ENCODE measurements at places on chromosomes 2 and 18.

DNA sequence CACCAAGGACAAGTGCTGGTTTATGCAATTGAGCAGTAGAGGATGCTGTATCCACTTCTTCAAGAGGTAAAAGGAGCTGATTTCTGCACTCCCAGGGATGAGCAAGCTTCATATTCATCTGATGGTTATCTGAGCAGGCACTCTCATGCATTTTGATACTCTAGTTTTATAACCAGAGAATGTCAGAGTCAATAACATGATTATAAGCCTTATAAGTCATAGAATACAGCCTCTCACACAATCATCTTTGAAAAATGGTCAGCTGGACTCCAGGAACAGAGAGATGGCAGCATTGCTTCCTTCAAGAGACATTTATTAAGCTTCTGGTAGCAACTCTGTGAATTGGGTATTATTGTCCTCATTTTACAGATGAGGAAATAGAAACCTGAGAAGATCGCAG is 167.1 kb downstream of the SLC8A1 start:
- no peak for DNase-seq

DNA sequence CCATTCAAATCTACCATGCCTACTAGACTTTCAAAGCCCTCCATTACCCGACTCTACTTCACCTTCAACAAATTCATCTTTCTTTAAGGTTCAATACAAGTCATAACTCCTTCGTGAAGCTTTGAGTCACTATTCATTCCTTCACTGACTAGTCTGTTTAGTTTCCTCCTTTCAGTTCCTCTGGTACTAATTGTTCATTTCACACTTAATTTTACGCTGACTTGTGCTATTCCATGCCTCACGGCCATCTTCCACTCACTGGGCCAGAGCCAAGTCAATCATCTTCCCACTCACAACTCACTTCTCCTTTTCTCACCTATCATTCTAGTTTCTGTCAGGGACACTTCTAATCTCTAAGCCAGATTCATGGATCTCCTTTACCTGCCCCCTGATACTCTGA is 136.2 kb downstream of the MTX2 start:
- DNase-seq, result no peak

DNA sequence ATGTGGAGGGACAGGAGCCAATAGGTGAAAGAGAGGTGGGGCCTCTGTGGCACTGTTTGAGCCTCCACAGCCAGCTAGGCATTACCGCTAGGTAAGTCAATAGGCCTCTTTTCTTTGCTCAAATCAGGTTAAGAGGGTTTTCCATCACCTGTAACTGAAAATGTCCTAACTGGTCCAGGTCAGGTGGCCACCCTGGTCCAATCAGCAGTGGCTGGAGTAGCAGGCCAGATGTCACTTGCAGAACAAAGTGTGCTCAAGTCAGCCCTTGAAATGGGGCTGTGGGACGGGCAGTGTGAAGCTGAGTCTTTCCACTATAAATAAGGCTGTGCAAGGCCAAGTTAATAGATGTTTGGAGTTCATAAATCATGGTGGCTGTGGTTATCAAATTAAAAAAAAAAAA is 20.9 kb downstream of the FBXO36 start:
- no peak for DNase-seq

GRCh38 chr18:31371989-31372388 is 4.6 kb upstream of the DSG4 start:
- DNase-seq, result no peak

GRCh38 chr18:21747268-21747667 is 6.7 kb downstream of the MIB1 start:
- DNase-seq, result no peak

DNA sequence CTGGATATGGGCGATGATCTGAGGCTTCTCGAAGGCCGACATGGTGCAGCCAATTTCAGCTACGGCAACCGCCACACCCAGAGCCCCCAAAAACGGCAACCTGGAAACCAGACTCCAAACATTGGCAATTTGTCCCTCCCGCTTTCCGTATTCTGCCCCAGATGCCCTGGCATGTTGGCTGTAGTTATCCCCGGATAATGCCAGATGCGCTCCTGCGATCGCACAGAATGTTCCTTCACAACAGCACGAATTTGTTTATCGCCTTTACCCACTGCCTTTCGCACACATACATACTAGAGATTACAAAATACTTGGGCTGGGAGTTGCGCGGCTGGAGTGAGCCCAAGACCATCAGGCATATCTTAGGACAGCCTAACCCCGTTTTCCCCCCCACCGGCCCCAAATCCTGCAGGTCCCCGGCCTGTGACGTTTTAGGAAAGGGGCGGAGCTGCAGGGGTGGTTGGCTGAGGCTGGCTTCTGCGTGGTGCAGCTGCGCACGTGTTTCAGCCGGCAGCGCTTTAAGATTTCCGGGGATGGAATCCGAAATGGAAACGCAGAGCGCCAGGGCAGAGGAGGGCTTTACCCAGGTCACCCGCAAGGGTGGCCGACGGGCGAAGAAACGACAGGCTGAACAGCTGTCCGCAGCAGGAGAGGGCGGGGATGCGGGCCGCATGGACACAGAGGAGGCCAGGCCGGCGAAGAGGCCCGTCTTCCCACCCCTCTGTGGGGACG is at the start of gene PNO1:
Gene PNO1, plus strand, starts transcription at position 487 of the 732 bp plus-strand sequence. Its CDS starts 47 bp downstream, at position 534.
- DNase-seq, result peak; percentile 95

DNA sequence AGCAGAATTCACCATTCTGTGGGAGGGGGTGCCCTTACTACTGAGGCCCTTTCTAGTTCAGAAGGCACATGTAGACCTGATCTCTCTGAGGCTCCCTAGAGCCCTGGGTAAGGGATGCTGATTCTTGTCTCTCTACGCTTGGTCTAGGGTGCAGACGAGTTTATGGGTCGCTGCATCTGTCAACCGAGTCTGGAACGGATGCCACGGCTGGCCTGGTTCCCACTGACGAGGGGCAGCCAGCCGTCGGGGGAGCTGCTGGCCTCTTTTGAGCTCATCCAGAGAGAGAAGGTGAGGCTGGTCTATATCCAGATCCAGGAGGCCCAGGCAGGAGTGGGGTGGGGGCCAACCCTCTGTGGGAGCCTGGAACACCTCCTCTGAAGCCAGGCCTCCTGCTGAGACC is 147.2 kb downstream of the DYSF start:
- DNase-seq, result no peak

GRCh38 chr2:147663153-147663961 is 181.5 kb upstream of the ACVR2A start:
- no peak for DNase-seq

DNA sequence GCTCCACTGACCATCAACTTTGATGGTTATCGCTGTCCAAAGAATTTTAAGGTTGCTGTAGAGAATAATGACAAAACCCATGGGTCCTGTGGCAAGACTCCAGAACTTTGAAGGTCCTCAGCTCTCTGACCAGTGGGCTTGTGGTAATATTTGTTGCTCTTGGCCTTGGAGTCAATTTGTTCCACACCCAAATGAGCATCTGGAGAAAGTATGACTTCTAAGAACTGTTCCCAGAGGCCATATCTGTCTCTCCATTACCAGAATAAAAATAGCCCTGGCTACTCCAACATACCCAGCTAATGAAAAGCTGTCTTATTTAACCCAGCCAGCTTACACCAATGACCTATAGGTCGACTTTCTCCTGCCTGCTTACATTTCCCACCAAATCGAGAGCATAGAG is 466.4 kb downstream of the MEIS1 start:
- DNase-seq, result no peak

GRCh38 chr18:66534110-66534509 is 69.8 kb downstream of the CDH19 start:
- DNase-seq, result no peak

DNA sequence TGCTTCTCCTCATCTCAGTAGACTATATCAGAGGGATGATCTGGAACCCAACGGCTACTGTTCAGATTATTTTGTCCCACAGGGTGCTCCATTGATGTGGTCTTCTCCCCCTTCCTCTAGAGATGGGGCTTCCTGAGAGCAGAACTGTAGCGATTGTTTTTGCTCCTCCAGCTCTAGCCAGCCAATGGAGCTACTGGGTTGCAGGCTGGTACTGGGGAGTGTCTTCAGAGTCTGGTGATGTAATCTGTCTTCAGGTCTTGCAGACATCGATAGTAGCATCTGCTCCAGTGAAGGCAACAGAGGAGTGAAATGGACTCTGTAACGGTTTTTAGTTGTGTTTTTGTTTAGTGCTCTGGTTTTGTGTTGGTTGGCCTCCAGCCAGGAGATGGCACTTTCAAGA is 621.9 kb downstream of the RNF144A start:
- DNase-seq, result no peak

GRCh38 chr2:54366487-54367280 is 89.4 kb upstream of the SPTBN1 start:
- DNase-seq, result no peak

DNA sequence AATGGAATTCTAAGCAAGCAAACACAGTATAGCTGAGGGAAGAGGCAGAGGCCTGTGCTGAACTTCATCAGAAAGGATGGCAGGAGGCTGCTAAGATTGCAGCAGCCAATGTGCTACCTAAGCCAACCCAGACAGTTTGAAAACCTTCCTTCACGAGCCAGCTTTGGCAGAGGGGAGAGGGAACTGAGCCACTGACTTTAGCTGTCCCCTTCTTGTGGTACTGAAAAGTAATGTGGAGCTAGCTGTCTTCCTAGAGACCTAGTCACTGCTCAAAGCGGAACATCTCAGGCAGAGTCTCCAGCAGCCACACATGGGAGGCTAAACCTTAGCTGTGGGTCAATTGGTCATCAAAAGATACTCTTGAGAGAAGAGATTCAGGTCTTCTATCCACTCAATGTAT is 419.0 kb downstream of the FBXO15 start:
- DNase-seq, result no peak

DNA sequence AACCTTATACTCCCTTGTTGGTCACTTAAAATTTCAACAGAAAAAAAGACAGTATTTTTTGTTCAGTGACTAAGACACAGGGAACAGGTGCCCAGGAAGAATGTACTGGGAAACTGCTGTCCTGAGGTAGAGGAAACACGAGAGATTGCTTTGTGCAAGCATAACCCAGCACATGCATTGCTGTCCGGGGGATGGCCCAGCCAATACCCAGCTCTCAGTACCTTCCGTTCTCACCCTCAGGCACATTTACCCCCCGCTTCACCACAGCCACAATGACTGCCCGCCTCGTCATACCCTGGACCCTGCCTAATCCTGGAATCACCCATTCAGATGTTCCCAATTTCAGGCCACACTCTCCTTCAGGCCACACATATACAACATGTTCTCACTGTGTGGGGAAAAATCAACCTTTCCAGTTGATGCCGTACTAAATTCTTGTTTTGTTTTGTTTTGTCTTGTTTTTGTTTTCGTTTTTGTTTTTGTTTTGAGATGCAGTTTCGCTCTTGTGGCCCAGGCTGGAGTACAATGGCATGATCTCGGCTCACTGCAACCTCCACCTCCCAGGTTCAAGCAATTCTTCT is 140.7 kb downstream of the ESCO1 start:
- DNase-seq, result no peak

GRCh38 chr2:19675003-19675629 is 226.7 kb downstream of the TTC32 start:
- no peak for DNase-seq

GRCh38 chr2:68938938-68939337 is 13.8 kb downstream of the GKN2 start:
- no peak for DNase-seq

DNA sequence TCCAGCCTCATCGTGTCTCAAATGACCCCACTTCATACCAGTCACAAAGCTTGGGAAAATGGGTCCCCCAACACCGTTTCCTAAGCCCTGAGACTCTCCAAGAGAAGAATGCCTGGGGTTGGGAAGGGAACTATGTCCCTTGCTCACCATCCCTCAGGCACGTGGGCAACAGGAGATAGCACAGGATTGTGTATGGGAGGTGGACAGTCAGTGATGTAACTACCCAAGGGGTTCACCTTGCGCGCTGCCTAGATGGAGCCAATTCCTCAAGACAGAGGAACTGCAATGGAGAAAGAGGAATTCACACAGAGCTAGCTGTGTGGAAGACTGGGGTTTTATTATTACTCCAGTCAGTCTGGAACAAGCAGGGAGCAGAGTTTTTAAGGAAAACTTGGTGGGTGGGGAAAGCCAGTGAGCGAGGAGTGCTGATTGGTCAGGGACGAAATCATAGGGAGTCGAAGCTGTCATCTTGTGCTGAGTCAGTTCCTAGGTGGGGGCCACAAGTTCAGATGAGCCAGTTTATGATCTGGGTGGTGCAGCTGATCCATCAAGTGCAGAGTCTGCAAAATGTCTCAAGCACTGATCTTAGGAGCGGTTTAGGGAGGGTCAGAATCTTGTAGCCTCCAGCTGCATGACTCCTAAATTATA is 13.8 kb upstream of the CXCR1 start:
- no peak for DNase-seq

GRCh38 chr2:60493804-60494387 is 59.6 kb downstream of the BCL11A start:
- DNase-seq, result no peak

DNA sequence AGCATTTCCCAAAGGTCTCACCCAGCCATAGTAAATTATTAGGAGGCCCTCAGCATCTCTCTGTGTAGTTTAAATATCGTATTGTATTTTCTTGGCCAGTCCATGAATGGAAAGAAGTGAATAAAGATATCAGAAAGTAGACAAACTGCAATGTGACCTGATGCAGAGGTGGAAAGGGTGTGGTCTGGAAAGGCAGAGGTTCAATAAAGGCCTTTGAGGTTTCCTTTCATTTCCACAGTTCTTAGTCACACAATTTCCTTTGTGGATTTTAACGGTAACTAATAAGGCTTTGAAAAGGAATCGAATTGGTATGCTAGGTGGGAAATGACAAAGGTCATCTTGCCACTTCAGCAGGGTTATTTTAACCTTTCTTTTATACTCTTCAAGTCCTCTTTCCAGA is 20.1 kb upstream of the WIPF1 start:
- DNase-seq, result no peak

GRCh38 chr2:196170606-196171247 is 651 bp downstream of the STK17B start:
- no peak for DNase-seq

- DNase-seq, result no peak
Observed at GRCh38 chr2:38554973-38555595, 47.6 kb downstream of the HNRNPLL start.

DNA sequence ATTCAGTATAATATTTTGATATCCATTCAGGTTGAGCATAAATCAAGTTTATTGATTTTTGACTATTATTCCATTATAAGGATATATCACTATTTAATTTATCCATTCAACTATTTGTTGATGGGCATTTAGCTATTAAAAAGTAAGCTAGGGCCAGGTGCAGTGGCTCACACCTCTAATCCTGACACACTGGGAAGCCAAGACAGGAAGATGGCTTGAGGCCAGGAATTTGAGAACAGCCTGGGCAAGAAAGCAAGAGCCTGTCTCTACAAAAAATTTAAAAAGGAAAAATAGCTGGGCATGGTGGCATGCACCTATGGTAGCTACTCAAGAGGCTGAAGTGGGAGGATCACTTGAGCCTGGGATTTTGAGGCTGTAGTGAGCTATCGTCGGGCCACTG is 183.5 kb downstream of the HNMT start:
- no peak for DNase-seq

GRCh38 chr2:46025081-46025480 is 272.1 kb upstream of the EPAS1 start:
- no peak for DNase-seq

DNA sequence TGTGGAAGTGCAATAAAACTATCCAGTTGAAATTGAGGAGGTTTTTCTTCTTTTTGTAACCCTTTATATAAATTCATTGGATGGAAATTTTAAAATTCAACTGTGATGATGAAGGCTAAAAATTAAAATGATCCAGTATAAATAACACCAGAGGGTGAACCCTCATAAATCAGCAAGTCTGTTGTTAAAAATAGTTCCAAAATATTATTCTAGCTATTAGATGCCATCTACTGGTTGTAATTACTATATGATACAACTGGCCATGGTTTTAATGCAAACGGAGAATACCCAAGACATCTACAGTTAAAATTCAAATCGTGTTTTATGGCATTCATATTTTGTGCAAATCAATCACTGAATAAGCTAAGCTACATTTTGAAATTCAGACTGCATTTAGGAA is 53.8 kb downstream of the TMEM200C start:
- no peak for DNase-seq

All from urinary bladder (tissue), 4 donors.